ENCODE measurements at places on chromosomes 11 and 22.
A peak's percentile ranks its signal among the peaks of the same experiment; 100 is the strongest.

DNA sequence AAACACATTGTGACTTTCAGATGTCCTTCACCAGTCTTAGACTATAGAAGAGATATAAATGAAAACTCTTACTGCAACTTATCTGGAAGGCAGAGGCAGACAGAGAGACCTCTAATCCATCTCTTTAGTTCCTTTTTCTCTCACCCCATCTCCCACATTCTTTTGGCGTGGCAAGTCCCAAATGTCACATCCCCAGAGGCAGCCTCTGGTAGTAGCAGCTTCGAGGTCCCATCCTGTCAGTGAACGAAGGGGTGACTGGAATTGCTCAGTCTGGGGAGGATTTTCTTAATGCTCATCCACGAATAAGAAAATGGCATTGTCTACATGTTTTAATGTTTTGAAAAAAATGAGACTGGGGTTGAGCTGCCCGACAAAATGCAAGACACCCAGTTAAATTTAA is 201.4 kb downstream of the GRIA4 start:
- DNase-seq: no peak

DNA sequence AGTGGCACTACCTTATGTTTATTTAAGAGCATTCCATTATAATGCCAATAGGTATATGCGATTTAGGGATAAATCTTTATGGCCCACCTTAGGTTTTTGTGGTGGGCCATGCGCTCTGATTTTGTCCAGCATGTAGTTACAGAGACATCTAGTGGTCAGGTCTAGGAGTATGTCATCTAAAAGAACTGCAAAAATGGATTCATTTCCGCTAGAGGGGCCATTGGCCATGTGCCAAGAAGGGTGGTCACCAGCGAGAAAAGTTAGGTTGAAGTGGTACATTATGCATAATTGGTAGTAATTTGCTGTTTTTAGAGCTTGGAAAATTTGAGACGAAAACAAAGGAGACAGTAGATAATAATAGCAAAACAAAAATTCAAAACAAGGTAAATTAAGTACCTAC is 27.7 kb downstream of the LRRC4C start:
- no peak for DNase-seq

GRCh38 chr11:5591613-5592012 is 4.8 kb upstream of the TRIM6 start:
- no peak for DNase-seq

- no peak for DNase-seq
Measured at GRCh38 chr11:42473106-42473505, 838.7 kb upstream of the API5 start.

DNA sequence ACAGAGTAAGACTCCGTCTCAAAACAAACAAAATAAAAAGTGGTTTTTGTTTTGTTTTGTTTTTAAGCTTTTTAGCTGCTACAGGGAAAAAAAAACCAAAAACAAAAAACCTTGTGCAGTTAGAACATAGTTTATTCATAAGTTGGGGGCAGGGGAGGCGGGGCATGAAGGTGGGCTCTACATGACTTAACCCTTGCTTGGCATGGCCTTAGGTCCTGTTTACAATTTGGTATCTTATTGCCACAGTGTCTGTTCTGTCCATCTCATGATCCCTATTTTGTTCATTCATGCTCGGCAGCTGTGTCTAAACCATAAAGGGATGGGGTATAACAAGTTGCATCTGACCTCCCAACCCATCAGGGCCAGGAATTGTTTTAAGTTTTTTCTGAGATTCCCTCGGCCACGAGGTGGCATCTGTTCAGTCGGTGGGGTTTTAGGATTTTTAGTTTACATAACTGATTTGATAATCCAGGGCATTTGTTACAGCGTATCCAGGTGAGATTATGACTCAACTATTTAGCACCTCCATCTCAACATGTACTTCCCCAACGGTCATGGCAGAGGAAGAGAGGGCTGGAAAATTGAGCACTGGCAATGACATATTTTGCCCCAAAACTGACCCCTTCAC is 6.9 kb downstream of the AP5B1 start:
- DNase-seq: no peak

DNA sequence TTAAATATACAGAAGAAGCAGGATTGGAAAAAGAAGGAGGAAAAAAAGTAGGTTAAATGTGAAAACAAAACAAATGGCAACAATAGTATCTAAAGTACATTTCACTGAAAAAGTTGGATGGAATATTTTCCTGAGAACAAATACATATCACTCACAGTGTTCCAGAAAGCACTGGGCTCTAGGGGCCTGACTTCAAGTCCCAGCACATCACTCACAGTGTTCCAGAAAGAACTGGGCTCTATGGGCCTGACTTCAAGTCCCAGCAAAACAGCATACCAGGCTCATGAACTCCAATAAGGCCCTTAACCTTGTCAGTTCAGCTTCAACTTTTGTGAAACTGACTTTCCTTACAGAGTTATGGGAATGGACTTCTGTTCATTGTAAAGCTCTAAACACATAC is 46.0 kb upstream of the CCDC34 start:
- DNase-seq: no peak

- DNase-seq: peak; percentile 21
Measured at GRCh38 chr11:104967534-104968354, 630 bp downstream of the CASP4 start.

- DNase-seq: no peak
Measured at GRCh38 chr22:50734343-50734771, 3.6 kb upstream of the ACR start.

GRCh38 chr22:47035425-47035881 is 273.0 kb downstream of the TBC1D22A start:
- no peak for DNase-seq

- no peak for DNase-seq
Measured at GRCh38 chr11:74949753-74950137, 679 bp downstream of the SPCS2 start.

- peak; percentile 77 for DNase-seq
Measured at GRCh38 chr11:85827748-85828639, 17.1 kb upstream of the SYTL2 start.

GRCh38 chr11:46490666-46491065 is 99.1 kb upstream of the CHRM4 start:
- DNase-seq: no peak

Data from activated CD4-positive, alpha-beta T cell treated with anti-CD3 and anti-CD28 coated beads, Interleukin-2, Interleukin-6, amounts not matched to agents 100 ng/mL and 50 ng/mL, durations not matched to agents 16 hours and 8 hours (primary cell).